GM20000 (cell line): ENCODE measurements at places on chromosomes 1 and 21.
A peak's percentile ranks its signal among the peaks of the same experiment; 100 is the strongest.

GRCh38 chr1:185601189-185601588, 133.0 kb upstream of the HMCN1 start:
- no peak for DNase-seq

DNA sequence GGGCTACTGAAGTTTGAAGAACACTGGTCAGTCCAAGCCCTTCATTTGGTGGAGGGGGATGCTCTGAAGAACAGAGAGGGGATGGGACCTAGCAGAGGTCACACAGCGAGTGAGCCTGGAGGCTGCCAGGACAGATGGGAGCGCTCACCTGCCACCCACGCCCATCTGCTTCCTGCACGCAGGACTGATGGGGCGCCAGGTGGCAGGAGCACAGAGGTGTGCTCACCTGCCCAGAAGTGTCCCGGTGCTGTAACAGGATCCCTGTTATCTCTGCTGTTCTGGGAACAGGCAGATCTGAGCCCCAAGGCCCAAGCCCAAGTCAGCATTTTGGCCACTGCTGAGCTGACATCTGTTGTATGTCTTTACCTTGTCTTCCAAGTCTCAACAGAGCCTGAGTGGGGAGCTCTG, 40.5 kb downstream of the EPHB2 start:
- DNase-seq, result no peak

DNA sequence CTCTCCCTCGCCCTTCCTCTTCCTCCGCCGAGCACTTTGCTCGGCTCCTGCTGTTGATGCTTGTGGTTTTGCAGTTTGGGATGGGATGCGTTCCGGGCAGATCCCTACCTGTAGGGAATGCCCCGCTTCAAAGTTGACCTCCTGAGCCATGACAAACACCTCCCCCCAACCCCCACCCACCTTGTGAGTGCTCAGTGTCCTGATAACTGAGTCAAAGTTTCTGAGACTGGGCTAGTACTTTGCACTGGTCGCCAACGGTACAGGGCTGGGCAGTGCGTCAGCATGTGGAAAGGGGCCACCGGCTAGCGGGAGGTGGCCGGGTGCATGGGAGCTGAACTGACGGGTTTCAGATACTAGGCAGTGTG, 771 bp downstream of the RABGAP1L start:
- peak; percentile 31 for DNase-seq

GRCh38 chr1:221972276-221973235, 230.7 kb upstream of the DUSP10 start:
- DNase-seq, result no peak

DNA sequence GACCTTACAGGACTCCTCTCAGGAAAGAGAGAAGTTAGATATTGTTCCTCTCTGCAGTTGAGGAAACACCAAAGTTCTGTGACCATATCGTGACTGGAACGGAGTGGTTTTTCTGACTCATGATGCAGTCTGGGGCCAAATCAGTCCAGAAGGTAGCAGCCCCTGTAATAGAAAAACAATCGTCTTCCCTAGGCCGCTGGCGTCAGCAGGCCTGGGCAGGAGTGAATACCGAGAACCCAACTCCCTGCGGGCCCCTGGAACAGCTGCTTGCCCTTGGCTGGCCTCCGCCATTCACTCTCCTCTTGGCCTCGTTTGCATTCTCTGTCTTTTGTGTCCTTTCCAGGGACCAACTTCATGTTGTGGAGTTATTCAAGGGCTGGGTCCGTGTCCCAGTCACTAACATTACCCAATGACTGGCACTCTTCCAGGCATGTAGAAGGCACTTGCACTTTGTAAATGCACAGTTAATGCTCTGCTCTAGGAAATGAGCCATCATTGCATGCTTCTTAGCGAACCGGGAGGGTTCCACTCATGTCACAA, 10.9 kb upstream of the CD101 start:
- no peak for DNase-seq

GRCh38 chr1:1124786-1125642, 9.1 kb upstream of the C1orf159 start:
- DNase-seq, result no peak

DNA sequence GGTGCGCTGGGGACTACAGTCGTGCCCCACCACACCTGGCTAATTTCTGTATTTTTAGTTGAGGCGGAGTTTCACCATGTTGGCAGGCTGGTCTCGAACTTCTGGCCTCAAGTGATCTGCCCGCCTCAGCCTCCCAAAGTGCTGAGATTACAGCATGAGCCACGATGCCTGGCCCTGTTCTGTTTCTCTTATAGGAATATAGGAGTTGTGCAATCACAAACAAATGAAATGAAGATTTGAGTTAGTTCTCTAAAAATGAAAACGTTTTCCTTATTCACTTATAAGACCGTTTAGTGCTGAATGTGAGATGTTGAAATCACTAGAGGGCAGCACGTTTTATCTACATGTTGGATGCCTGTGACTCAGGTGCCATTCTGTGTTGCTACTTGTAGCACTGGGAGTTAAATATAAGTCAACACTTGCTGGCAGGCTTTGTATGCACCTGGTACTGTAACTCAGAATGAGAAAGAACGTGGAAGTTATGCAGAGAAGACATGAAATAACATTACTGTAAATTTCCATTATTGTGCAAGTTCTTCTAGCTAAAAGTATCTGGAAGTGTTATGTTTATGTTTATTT, 45.8 kb downstream of the MIGA1 start:
- DNase-seq, result peak; percentile 16

- DNase-seq, result no peak
Observed at GRCh38 chr1:85756864-85757263, 48.6 kb upstream of the ZNHIT6 start.

DNA sequence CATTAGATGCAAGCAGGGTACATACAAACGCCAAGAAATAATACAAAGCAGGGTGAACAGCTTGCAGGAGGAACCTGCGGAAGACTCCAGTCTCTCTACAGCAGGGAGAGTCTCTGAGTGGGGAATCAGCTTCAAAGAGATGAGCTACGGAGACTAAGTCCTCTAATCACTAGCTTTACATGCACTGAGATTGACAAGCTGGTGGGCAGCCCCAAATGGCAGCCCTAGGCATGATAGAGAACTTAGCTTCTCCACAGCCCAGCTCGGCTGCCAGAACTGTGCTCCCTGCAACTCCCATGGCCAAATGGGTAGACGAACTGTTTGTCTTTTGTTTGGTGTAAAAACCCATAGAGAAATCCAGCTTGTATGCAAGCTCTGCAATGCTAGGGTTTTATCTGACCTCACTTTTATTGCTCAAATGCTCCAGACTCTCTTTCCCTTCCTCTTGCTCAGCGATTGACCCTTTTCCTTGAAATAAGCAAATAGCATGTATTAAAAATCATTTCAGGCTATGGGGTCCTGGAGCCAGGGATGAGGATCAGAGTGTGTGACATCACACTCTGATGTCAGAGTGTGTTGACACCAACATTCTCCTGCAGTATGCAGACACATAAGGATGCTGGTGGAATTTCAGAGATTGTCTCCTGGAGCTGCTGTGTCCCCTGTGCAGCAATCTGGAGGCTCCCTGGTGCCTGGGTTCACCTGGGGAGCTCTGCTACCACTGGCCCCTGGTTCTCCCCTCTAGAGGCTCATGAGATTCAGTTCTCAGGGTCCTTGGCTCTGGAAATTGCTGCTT, 238.5 kb downstream of the TTLL7 start:
- DNase-seq, result no peak

DNA sequence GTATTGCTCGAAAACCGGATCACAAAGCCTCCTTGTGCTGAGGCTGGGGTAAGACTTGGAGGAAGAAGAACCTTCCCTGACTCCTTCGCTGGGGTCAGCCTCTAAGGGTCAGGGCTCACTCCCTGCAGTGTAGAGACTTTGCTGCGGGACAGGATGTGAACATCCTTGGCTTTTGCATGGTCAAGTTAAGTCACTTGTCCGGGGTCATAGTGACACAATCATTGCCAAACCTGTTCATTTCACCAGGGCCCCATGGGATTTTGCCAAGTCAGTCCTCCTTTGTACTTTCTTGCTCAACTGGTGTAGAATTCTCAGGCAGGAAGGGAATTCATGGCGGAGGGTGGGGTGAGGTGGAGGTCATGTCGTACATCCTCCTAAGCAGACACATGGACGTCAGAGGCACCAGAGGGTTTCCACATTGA, 24.7 kb upstream of the IL10 start:
- no peak for DNase-seq

DNA sequence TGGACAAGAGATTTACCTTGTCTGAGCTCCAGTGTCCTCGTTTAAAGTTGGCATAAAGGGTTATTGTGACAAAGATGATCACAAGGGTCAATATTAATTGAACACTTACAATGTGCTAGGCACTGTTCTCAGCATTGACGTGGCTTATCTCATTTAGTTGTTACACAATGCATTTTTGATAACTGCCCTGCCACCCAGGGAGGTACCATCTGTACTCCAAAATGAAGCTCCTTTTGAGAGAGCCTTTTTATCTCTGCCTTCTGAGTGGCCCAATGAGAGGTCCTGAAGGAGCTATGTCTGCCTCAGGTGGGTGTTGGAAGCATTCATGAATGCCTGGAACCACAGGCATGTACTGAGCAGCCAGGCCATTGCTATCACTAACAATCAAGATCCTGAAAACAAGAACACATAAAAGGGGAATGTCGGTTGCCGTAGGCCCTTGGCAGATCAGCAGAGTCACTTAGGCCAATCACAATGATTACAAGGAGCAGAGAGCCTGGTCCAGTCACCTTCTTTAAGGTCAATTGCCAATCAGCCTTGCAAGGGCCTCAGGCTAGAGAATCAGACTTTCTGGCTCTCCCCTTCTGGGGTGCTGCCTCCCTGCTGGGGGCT, 78.5 kb downstream of the NMNAT2 start:
- no peak for DNase-seq

GRCh38 chr1:154923695-154924094, 12.8 kb downstream of the PMVK start:
- no peak for DNase-seq
